Forelimb muscle (tissue), 1 donor: ENCODE measurements at places on chromosomes 1 and 21.

DNA sequence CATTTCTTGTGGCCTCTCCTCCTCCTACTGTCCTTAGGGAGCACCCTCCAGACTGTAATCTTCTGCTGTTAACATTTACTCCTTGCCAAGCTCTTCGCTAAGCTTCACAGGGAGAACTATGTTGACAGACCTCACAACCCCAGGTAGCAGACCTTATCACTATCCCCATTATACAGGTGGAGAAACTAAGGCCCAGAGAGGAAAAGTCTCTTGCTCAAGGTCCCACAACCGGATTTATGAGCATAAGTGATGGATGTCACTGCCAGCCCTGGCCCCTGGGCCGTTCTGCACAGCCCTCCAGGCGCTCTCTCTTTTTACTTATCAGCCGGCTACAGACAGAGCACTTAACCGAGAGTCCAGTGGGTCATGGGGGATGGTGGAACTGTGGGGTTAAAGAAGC, 18.1 kb downstream of the LYPD8 start:
- no peak for DNase-seq

DNA sequence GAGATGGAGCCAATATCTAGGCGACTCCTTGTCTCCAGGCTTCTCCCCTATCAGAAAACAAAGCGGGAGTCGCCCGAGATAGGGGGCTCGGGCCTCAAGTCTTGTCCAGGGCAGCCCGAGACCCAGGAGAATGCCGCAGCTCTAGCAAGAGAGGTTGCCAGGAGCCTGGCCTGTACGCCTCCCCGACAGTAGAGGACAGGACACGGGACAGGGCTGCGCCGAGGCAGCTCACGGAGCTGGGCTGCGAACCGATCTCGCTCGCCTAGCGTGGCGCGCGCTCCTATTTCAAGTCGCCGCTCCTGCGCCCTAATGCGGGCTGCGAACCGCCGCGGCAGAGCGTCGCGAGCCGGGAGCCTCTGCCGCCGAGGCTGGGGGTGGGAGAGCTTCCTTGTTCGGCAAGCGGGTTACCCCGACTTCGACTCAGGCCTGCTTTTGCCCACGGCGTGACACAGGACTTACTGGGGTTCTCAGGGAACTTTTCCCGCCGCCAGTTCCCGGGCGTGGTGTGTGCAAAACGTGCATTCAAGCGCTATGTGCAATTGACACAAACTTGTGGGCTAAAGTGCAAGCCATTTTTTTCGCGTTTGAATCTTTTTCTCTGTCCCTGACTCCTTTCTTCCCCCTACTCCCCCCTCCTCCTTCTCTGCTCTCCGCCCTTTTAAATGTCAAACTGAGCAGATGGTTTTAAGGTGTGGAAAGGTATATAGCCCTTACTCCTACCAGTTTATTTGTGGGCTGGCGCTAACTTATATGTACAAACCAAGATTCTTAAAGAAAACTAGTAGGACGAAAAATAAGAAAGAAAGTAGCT, 2.4 kb upstream of the PROX1 start:
- DNase-seq: no peak

DNA sequence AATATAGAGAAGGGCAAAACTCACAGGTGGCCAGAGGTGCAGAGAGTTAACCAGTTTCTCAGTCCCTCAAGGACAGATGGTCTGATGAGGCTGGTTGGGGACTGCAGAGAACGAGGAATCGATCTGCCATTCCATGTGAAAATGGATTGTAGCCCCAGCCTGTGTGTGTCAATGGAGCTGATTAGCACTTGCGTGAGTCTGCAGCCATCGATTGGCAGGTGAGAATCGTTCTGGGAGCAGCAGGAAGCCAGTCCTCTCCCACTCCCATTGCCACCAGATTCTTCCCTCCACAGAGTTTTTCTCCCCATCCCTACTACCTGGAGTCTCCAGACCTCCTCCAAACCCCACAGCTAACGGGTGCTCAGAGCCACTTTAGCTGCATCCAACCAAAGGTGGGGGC, 18.3 kb upstream of the PSMB2 start:
- no peak for DNase-seq

DNA sequence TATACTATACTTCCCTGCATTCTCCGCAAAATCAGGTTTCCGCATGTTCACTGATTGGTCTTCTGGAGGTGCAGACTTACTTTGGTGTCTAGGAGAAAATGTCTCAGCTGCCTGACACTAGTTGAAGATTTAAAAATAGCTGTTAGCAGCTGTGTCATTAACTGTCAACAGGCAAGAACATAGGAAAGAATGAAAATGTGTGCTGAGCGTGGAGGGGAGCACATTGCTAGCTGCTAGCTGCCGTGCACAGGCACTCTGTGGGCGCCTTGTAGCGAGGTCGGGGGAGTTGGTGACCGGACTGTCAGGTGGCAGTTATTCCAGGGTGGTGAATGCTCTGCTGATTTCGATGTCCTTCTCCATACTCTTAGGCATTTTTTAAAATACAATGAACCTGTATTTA, 5.2 kb downstream of the FAAH start:
- DNase-seq: no peak

- no peak for DNase-seq
Observed at GRCh38 chr1:7808253-7808844, 24.3 kb downstream of the PER3 start.

DNA sequence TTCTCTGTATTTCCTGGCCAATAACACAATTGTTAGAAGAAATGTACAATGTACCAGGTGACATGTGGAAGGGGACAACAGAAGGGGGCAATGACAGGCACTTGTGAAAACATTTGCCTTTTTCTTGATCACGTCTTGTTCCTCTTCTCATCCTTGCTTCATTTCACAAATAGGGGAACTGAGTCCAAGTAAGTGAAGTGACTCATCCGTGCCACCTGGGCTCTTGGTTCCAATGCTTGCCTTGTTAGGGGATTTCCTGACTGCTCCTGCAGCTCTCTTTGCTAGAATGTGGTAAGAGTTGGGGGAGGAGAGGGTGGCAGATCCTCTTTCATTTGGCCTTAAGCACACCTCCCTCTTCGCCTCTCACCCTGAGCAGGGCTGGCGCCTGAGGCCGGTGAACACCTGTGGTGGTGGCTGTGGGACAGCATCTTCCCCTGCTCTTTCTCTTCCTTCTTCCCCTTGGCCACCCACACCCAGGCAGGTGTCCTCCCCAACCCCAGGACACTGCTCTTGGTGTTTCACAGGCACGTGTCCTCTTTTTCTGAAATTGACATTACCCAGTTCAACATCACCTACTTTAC, 2.2 kb upstream of the RHEX start:
- DNase-seq: no peak

- no peak for DNase-seq
Observed at GRCh38 chr21:33384841-33385331, 18.3 kb upstream of the IFNGR2 start.

DNA sequence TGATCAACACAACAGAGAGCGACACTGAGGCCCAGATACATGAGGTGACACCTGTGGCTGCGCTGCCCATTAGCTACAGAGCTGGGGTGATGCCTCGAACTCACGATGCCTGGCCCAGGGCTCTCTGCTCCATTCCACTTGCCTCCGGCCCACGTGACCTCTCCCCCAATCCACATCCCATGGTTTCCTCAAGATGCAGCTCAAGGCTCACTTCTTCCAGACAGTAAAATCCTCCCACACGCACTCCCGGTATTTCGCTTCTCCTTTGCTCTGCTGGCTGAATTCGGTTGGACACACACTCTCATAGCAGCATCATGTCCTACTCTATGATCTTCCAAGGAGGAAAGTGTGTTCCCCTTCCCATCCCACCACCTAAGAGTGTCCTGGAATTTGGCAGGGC, 672.5 kb downstream of the KIF26B start:
- DNase-seq: no peak

DNA sequence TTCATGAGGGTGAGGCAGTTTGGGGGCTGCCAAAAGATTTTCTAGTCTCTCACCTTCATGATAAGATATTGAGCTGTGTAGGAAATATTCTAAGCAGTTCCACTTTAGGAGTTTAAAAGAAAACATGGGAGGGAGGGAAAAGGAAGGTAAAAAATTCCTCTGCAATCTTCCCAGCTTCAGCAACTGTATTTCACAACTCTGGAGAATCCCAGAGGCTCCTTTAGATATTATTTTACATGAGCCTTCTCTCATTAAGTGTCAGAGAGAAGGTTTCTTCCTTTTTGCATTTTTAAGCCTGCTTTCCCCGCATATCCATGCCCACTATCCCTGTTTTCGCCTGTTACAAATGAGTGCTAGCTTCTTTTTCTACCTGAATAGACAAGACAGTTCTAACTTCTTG, 289.4 kb downstream of the CHRM3 start:
- no peak for DNase-seq

DNA sequence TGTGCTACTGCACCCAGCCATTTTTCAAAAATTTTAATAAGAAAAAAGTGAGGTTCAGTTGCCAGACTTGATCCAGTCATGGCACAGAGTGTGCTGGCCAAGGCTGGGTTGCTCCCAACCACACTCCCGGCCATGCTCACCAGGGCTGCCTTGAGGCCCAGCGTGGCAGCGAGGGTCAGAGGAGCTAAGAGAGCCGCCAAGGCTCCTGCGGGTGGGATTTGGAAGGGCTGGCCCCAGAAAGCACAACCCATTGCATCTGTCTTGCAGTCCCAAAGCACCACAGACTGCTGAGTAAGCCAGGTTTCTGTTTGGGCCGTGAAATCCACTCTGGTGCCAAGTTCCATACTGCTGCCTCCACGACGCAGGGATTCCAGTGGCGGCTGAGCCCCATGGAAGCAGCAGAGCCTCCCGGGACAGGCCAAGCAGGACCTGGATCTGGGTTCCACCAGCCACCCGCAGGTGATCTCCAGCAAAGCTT, 22.6 kb downstream of the ZBTB17 start:
- no peak for DNase-seq

DNA sequence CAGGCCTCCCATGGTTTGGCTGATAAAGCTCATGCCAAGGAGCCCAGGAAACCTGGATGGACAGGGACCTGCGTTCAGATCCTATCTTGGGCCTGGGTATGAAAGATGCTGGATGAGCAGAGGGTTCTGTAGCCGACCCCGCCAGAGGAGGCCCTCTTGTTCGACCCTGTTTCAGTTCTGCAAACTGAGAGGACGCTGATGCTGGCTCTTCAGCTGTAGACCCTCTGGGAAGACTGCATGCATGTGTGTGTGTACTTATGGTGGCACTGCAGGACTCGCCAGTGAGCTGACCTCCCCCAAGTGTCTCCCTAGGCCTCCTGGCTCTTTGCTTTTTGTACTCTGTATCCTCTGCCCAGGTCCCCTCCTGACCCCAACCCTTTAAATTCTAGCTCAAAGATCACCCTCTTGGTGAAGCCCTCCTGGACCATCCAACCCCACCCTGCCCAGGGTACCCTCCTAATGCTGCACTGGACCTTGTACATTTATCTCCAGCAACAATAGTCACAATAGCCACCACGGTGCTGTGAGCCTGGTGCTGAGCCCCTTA, 1.6 kb downstream of the EPS8L3 start:
- no peak for DNase-seq

DNA sequence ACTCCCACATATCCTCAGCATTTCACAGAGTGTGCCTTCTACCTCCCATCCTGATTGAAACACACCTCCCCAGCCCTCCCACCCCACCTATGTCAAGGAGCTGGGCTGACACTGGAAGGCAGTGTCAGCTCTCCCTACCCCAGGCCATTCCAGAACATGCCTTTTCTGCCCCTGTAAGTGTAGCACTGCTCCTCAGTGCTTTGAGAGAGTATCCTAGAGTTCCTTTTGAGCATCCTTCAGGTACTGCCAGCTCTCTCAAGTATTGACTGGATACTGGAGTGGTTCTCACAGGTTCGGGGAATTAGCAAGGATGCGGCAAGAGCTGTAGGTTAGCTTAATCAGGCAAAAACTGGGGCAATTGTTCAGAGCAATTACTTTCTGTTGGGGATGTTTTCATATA, 21.8 kb downstream of the C1orf116 start:
- no peak for DNase-seq

GRCh38 chr1:73040811-73041210, 758.5 kb upstream of the NEGR1 start:
- DNase-seq: no peak

- DNase-seq: no peak
Observed at GRCh38 chr1:84899969-84900368, 7.0 kb upstream of the LPAR3 start.

GRCh38 chr21:33108228-33108627, 38.3 kb downstream of the OLIG1 start:
- DNase-seq: no peak

GRCh38 chr1:156406251-156406650, 37.2 kb downstream of the RHBG start:
- no peak for DNase-seq

GRCh38 chr1:147551036-147551435, 9.7 kb downstream of the BCL9 start:
- DNase-seq: no peak

DNA sequence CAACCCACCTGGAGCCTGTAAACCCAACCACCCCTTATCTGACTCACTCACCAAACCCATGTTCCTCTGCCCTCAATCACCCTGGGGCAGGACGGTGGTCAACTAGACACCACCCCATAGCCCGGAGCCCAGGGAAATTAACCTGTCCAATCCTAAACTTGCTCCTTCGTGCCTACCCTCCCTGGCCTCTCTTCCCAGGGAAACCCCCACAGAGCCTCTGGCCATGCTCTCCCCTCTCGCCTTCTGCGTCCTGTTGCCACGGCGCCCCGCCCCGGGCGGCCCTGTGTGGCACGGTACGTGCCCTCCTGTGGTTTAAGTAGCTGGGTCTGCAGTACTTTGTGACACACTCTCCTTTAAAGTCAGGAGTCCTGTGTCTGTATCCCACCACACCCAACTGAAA, 4.0 kb upstream of the FTCD start:
- DNase-seq: no peak

DNA sequence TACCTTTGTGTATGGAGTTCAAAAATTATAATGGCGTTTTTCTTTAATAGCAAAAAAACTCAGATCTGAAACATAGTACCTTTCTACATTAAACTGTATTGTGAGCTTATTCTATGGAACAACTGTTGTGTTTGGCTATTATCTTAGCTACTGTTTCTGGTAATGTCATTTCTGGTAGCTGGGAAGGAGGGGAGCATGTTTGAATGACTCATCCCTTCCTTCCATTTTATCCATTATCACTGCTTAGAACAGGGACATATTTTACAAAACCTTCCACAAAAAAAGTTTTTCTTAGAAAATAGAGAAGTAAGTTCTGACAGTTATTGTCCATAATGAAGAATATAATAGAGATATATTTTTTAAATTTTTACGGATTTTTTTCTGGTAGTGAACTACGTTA, 128.3 kb downstream of the NRDC start:
- no peak for DNase-seq

- no peak for DNase-seq
Observed at GRCh38 chr1:58451560-58452191, 94.8 kb downstream of the OMA1 start.

DNA sequence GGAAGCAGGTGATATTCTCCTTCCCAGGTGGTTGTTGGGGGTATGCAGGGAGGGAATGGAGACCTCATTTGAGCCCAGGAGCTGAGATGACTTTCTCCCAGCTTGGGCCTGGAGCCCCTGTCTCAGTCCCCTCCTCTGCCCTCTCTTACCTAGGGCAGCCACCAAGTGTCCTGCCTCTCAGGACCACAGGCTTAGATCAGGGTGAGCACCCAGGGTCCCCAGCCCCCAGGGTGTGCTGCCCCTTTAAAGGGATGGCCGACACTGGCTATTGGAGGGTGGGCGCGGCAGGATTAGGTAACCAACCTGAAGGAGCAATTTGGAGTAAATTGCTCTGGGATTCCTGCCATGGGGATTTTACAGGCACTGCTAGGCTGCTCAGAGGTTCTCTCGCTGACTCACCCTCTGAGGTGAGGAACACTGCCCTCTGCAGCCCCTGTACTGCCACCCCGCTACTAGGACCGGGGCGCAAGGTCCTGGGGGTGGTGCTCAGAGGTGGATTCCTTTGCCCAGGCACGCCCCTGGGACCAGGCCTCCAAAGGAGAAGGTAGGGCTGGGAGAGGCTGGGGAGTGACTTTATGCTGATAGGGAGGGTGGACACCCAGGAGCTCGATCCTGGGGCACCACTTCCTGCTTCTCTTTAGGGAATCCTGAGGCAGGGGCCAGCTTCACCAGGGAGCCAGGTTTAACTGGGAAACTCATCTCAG, 1.5 kb downstream of the RPS6KA1 start:
- no peak for DNase-seq
